ENCODE measurements at places on chromosomes 1 and 21.

- no peak for DNase-seq
These were observed 40.6 kb upstream of the DUSP10 start for GRCh38 chr1:221782477-221782876.

DNA sequence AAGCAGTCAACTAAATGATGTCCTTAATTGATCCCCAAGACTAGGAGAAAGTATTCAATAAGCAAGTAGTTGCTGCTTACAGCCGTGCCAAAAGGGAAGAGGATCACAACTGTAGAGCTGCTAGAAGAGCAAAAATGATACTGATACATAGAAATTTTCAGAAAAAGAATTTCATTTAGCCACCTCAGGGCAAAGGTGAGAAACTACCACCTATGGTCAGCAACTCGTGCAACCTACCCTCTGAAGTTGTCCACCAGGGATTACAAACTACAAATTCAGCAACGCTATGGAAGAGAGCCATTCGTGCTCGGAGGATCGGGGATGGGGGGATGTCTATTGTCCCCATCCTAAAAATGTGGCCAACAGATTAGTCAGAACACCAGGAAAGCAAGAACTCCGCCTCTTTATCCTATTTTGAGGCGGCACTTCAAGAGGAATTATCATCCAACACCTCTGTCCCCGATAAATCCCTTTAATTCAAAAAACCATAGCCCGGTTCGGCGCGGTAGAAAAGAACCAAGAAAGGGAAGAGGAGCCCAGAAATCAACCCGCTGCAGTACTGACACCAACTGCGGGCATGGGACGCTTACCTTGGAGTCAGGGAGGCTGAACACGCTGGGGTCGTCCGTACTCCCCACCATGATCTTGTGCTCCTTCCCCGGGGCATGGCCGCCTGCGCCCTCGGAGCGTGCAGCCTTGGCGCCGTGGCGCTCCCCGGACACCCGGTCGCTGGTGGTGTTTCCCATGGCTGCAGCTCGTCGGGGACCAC is 687 bp downstream of the PRKAB2 start:
- DNase-seq, result peak; percentile 18

- no peak for DNase-seq
These were observed 5.7 kb upstream of the RIPK4 start for GRCh38 chr21:41772351-41773080.

GRCh38 chr1:55427606-55428005 is 212.4 kb upstream of the USP24 start:
- no peak for DNase-seq

DNA sequence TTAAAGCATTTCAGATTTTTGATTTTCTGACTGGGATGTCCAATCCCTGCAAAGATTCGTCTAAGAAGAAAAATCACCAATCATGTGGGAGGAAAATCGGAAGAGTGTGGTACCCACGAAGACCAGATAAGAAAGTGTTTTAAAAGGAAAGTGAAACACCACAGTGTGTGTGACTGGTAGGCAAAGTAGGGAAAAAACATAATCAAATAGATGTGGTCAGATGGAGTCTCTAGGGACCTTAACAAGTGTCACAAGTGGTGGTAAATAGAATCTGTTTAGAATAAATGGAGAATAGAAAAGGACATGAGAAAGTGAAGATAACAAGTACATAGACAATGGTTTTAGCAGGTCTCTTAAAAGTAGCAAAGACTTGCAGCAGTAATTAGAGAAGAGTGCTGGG is 154.6 kb downstream of the SLC30A10 start:
- no peak for DNase-seq

DNA sequence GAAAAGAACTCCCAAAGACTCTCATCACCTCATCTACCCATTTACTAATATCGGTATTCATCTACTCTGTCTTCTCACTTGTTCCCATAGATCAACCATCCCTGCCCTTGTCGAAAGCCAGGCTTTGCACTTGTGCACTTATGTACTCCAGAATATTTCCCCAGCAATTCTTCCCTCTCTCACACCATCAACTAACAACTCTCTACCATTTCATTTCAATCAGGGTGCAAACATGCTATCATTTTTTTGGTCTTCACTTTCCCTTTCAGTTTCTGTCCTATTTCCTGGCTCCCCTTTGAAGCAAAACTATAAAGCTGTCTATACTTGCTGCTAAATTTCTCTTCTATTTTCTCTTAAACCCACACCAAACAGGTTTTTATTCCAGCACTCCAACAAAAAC is 6.7 kb downstream of the C1orf105 start:
- no peak for DNase-seq

GRCh38 chr1:199399996-199400724 is 627.4 kb upstream of the NR5A2 start:
- no peak for DNase-seq

- no peak for DNase-seq
These were observed 40.5 kb downstream of the NEK7 start for GRCh38 chr1:198197285-198197684.

GRCh38 chr1:59971464-59971911 is 44.9 kb upstream of the CYP2J2 start:
- DNase-seq, result peak; percentile 39
